Stimulated activated CD8-positive, alpha-beta memory T cell treated with anti-CD3 and anti-CD28 coated beads, Interleukin-7, amount 100 ng/mL, for 1 hour (primary cell): ENCODE measurements at places on chromosomes 7 and 10.

DNA sequence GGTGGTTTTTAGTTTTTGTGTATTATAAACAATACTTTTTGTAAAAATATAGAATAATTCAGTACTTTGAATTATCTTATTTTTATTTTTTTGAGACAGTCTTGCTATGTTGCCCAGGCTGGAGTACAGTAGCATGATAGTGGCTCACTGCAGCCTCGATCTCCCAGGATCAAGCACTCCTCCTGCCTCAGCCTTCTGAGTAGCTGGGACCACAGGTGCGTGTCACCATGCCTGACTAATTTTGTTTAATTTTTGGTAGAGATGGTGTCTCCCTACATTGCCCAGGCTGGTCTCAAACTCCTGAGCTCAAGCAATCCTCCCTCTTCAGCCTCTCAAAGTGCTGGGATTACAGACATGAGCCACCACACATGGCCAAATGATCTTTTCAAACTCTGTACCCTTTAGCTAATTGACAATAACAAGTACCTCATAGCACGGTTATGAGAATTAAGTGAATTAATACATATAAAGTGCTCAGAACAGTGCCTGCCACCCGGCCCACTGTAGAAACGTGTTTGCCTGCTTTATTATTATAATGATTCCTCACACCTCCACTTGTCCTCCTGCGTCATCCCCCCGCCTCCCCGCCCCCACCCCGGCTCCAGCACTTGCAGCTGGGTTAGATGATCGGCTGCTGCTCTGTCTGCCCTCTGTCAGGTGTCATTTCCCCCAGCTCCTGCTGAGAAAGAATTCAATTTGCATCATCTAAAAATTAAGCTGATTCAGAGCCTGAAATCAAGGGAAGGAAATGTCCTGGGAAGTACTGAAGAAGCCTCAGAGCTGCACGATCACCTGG, 53.6 kb upstream of the NRF1 start:
- no peak for DNase-seq

DNA sequence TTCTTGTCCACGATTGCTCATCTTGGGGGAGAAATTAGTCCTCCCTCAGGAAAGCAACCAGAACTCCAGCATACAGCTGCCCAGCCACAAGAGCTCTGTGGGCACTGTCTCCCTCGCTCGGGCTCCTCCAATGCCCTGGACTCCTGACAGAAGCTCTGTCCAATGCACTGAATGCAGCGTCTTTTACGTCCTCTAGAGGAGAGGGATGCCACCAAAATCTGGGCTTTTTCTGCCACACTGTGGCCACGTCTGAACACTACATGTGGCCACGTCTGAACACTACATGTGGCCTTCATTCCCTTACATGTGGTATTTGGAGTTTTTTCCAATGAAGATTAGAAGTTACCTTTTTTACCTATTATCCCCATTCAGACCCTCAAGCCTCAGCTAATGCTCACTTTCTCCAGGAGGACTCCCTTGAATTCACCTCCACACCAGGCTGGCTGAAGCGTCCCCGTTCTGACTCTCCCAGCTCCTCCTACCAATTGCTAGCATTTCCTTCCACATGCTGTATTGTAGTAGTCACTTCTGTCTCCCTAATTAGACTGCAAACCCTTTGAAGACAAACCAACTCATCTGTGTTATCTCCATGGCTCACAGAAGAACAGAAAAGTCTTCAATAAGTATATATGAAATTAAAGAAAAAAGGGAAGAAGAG, 134.3 kb upstream of the PDE1C start:
- no peak for DNase-seq

- no peak for DNase-seq
Measured at GRCh38 chr7:102208826-102209225, 77.8 kb upstream of the SH2B2 start.

DNA sequence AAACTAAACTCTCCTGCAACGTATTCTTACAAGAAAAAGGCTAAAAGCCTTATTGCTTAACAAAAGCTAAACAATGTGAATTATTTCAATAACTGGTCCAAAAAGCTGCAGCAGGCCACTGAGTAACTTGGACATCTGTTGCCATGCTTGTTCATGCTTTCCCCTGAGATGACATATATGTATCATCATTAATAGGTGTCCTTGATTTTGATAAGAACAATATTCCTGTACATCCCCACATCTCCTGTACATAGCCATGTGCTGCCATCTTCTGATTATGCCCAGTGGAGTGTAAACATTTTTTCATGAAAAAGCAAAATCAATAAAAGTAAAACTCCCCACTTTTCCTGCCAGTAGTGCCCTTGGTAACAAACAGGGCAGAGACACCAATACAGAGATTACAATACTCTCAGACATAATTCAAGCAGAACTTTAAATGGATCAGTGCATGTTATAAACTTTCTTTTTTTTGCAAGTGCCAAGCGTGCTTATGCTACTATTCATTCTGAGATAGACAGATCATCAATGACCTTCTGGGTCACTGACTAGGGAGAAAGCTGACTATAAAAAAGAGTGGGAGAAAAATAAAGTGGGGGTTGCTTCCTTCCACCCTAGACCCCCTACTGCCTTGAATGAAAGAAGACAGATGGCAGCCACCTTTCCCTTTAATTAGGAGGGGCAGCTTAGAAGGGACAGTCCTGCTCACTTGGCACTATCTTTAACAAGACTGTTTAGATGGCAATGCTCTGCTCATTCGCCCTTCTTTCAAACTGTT, 205.5 kb upstream of the KLF14 start:
- no peak for DNase-seq

- DNase-seq: no peak
Measured at GRCh38 chr7:101754424-101755159, 62.8 kb upstream of the CUX1 start.

GRCh38 chr10:49592726-49593563, 17.2 kb upstream of the SLC18A3 start:
- peak; percentile 25 for DNase-seq

DNA sequence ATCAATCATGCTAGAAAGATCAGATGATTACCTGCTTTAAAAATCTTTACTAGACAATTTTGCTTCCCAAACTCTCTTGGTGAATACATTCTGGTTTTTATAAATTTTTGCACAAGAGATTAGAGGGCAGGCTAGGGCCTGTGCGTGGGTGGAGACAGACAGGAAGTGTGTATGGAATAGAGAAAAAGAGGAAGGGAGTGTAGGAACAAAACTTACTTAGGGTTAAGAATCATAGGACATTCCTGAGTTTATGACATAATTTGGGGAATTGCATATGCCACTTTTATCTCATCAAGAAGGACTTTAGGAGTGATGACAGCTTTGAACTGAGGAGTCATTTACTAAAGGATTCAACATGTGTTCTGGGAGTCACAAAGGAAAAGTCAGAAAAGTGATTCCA, 31.3 kb downstream of the LAMB1 start:
- no peak for DNase-seq

DNA sequence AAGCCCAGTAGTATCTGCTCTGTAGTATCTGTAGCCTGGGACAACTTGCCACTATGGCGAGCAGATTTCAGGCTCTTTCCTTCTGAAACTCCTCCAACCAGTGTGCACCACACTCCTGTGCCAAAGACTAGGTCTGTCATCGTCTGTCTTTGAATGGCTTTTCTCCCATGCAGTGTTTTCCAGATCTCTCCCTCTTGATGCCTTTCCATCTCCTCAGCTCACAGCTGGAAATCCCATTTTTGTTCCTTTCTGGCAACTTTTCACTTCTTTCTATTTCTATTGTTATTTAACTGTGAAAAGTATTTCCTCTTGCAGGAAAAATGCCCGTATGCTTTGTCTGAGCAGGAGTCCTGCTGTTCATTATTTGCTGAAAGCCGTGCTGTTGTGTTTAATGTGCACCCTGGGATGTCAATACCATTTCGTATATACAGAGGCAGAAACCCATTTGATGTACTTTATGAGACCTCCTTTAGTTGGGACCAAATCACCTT, 373.7 kb downstream of the PHTF2 start:
- no peak for DNase-seq

GRCh38 chr7:2374401-2374800, 19.8 kb downstream of the EIF3B start:
- DNase-seq: no peak

GRCh38 chr10:25026463-25026862, 10.1 kb downstream of the THNSL1 start:
- DNase-seq: no peak

GRCh38 chr10:82358486-82359099, 483.6 kb downstream of the NRG3 start:
- DNase-seq: no peak

GRCh38 chr10:113426181-113426877, 126.5 kb upstream of the HABP2 start:
- DNase-seq: no peak

DNA sequence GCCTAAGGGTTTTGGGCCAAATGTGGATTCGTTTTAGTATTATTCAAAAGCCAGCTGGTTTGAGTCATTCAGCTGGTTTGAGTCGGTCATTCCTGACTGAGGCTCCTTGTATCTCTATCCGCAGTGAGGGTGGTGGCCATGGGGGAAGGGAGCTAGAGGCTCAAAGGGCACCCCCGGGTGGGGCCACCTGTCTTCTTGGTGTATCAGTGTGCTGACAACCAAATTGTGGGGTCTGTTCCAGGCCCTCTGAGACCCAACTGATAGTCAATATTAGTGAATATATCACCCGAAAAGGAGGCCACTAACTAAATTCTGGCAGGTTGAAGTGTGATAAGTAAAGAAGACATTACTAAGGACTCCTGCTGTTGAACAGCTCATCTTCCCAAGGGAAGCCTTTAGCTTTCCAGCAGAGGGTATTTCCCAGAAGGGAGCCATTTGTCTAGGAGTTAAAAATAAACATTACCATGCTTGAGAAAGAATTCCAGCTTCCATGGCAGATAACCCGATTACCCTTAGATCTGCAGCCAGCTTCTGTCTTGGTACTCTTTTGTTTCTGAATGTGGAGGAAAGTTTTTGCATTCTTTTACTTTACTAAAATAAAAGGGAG, 29.9 kb upstream of the DDX50 start:
- no peak for DNase-seq

- no peak for DNase-seq
Measured at GRCh38 chr7:3493499-3493898, 192.4 kb downstream of the SDK1 start.

DNA sequence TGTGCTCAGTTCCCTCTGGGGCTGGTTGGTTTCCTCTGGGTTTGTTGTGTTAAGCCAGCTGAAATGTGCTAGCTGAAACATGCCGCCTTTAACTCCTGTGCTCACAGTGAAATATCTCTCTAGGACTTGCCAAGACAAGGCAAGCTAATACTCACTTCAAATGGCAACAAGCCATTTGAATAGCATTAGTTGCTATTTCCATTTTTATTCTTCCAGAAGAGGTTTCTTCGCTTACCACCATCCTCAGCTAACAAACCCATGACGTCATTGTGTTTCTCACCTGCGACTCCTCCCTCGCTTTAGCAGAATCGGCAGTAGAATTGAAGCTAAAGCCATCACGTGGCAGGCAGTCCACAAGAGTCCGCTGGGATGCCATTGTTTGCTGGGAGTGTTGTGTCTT, 61.3 kb downstream of the ZNF22 start:
- no peak for DNase-seq

DNA sequence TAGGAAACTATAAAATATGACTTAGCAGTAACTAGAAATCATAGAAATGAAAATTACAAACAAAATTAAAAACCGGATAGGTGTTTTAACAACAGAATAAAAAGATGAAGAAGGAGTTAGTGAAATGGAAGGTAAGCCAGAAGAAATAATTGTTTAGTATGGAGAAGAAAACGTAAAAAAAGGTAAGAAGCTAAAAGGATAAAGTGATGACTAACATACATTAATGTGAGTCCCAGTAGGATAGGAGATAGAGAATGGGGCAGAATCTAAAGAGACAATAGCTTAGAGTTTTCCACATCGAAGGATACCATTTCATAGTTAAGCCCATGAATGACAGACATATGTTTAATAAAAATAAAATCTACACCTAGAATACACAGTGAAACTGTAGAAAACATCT, 25.3 kb downstream of the GTF2I start:
- DNase-seq: no peak

- no peak for DNase-seq
Measured at GRCh38 chr7:4065190-4065589, 616.9 kb upstream of the FOXK1 start.

DNA sequence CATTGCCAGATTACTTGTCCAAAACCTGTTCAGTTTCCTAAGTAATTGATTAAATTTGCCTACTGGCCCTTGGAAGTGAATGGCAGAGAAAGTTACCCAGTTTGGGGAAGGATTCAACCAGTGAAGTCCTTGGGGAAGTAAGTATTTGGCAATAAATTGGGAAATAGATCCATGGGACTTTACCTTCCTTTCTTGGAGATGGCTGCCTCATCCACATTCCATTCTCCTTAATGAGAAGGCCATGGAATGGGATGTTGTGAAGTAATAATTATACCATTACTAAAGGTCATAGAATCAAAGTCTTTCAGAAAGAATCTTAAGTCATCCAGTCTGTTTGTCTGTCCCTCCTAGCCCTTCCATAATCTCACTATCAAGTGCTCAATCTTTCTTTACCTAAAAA, 4.5 kb upstream of the COPG2 start:
- DNase-seq: no peak
